ENCODE measurements at places on chromosomes 5 and 9.

GRCh38 chr9:110591526-110591925, 12.0 kb upstream of the SVEP1 start:
- no peak for DNase-seq

GRCh38 chr5:179234563-179235135, 110.6 kb downstream of the ADAMTS2 start:
- no peak for DNase-seq

DNA sequence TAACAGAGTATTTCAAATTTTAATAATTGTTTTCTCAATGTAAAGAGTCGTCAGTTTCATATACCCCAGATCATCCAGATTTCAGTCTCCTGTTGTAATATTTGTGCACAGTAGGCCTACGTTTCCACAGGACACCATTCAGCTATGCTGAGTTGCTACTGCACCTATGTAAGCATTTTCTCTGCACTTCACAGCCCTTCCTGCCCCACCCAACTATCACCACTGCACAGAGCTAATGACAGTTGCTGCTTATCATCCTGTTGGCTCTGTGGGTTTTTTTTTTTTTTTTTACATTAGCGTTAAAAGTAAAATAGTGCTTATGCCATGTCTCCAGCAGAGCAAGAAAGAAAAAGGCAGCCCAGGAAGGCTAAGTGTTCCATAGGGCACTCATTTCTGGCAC, 5.9 kb upstream of the PRKACG start:
- no peak for DNase-seq

- DNase-seq: no peak
These were observed 996 bp downstream of the NXNL2 start for GRCh38 chr9:88536023-88536324.

DNA sequence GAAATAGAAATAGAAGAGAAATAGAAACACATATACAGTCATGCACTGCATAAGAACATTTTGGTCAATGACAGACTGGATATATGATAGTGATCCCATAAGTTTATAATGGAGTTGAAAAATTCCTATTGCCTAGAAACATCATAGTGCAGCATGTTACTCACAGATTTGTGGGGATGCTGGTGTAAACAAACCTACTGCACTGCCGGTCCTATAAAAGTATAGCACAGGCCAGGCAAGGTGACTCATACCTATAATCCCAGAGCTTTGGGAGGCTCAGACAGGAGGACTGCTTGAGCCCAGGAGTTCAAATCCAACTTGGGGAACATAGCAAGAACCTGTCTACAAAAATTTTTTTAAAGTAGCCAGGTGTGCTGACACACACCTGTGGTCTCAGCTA, 240.6 kb upstream of the MAP3K1 start:
- no peak for DNase-seq

GRCh38 chr9:89466451-89467277, 31.2 kb downstream of the SEMA4D start:
- DNase-seq: no peak

- DNase-seq: no peak
These were observed 50.8 kb downstream of the PAPPA start for GRCh38 chr9:116204252-116204882.

- peak; percentile 8 for DNase-seq
These were observed 142.5 kb downstream of the ACER2 start for GRCh38 chr9:19551124-19551929.

DNA sequence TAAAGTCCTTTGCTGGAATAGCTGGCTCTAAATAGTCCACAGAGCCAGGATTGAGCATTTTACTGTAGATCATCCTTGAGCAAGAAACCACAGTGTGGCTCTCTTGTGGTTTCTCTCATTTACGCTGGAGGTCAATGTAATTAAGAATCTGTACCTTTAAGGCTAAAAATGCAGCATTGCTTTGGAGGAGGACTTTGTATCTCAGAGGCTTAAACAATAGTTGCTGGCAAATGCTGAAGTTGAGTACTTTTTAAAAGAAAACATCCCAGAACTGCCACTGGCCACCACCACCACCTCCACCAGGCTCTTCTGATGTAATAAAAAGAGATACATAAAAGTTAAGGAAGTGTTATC, 177.3 kb upstream of the ADAMTSL1 start:
- no peak for DNase-seq

DNA sequence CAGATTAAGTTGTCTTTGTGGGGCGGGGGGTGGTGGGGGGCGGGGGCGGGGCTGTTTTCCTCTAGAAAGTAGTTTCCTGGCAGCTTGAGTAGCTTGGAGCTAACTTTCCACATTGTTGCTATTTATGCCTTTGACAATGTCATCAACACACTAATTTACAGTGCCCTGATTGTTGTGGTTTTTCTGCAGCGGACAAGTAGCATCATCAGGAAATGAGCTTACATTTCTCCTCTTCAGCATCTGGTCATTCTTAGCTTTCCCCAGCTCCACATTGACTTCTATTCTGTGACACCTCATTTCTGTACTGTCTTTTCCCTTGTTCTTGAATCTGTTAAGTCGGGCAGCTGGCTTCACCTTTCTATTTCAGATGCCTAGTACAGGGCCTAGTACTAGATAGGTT, 112.3 kb upstream of the RAD23B start:
- no peak for DNase-seq

DNA sequence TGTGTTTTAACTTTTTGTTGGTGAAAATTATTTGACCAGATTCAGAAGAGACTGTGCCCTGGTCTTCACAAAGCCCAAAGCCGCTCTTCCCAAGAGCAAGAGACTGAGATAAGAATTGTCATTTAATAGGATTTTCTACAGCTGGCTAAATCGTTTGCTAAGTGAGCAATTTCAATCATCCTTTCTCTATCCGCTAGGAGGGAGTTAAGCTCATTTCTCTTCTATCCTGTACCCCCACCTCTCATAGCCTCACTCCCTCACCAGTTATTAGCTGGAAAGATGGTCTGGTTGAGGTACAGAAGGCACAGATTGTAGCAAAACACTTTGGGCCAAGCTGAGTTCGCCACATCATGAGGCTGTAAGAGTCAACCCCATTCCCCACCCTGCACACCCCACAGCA, 43.0 kb upstream of the SIL1 start:
- no peak for DNase-seq

- DNase-seq: no peak
These were observed 83.7 kb downstream of the BOD1 start for GRCh38 chr5:173532689-173533250.

DNA sequence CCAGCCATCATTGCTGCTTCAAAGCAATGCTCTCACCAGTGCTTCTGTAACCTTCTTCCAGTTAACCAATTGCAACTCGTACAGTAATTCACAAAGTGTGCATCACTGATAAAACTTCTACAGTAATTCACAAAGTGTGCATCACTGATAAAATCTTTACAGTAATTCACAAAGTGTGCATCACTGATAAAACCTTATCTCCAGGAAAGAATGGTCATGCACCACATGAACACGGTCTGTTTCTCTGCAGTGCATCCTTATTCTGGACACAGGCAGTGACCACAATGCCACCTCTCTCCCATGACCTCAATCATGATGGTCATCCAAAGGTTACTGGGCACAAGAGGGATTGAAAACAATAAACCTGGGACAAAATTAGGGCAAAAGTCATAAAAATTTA, 153.6 kb downstream of the TSSK1B start:
- DNase-seq: no peak

- DNase-seq: no peak
These were observed 1.2 kb downstream of the GLRX start for GRCh38 chr5:95821110-95822021.

DNA sequence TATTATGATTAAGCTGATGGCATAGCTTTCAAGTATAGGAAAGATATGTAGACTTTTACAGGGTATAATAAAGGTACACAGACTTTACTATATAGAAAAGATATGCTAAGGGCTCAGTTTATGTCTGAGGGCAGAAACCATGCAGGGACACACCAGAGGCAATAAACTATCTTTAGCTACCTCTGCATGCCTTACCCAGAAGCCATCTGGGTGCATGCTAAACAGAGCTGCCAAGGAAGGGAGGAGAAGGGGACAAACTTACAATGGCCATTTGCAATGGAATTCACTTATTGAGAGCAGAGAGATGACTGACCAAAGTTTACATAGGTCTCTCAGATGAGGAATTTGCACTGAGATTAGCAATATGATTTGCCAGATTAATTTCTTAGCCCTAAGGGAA, 143.1 kb upstream of the NR4A3 start:
- DNase-seq: no peak

DNA sequence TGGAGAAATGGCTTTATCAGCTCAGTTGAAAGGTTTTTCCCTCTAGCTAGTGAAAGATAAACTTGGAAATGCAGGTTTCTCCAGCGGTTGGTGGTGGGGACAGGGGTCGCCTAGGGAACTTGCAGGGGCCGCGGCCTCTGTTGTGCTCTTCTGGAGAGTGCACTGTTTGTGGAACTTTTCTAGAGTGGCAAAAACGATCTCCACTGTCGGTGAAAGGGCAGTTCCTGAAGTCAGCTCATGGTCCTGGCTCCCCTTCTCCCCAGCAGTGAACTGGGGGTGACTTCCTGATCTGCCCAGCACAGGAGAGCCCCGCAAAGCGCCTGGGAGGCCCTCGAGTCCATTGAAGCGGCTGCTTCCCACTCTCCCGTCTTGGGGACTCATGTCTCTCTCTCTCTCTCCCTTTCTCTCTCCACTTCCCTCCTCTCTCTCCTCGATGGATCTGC, 3.2 kb downstream of the IRX1 start:
- no peak for DNase-seq

GRCh38 chr9:84932915-84933527, 263.5 kb downstream of the NTRK2 start:
- DNase-seq: no peak

DNA sequence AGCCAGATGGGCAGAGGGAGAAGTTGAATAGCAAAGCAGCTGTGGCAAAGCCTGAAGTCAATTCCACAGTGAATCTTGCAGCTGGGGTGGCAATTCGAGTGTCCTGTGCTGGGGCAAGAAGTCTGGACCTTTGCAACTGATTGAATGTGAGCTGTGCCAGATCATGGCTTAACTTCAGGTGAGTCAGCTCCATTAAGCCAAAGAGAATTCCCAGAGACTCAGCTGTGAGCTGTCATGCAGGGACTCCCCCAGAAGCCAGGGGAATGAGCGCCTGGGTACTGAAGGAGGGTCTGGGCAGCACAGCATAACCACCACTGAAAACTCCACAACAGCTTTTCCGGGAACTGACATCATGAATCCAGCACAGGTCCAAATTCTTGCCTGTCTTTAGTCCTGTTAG, 153.5 kb upstream of the TRPC7 start:
- no peak for DNase-seq

- DNase-seq: no peak
These were observed 438 bp downstream of the NSUN2 start for GRCh38 chr5:6632324-6632887.

DNA sequence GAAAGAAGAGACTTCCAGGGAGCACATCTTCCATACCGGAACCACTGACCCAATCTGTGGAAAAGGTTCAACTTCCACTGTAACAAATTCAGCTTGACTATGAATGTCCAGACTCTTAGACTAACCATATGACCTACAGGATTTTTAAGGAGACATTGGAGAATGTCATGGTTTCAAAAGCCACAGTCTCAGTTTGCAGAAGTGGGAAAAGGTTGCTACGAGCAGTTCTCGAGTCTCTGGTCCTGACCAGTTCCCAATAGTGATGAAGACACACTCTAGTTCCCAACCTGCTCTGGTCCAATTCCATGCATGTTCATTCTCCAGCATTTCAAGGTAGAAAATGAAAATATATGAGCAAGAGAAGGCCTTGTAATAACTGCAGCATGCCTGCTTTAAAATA, 158.0 kb downstream of the MAPKAP1 start:
- DNase-seq: no peak

GRCh38 chr5:81269751-81270393, 31.5 kb upstream of the ZCCHC9 start:
- no peak for DNase-seq
